ENCODE measurements at places on chromosomes 7 and 10.

- DNase-seq: no peak
Measured at GRCh38 chr10:104052431-104052830, 33.2 kb downstream of the COL17A1 start.

DNA sequence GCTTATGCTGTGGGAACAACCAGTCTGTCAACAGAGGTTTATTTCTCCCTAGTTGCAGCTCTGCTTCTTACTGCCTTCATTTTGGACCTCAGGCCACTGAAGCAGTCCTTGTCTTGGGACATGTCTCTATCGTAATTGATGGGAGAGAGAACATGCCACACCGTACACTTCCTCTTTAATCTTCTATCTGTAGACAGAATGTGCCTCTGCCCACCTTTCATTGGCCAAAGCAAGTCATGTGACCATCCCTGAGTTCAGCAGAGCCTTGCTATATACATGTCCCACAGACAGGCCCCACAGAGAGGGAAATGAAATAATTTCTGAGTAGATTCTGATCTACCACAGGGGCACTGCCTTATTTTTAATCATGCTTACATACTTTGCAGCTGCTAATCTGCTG lies 98.0 kb downstream of the KCND2 start:
- DNase-seq: no peak

DNA sequence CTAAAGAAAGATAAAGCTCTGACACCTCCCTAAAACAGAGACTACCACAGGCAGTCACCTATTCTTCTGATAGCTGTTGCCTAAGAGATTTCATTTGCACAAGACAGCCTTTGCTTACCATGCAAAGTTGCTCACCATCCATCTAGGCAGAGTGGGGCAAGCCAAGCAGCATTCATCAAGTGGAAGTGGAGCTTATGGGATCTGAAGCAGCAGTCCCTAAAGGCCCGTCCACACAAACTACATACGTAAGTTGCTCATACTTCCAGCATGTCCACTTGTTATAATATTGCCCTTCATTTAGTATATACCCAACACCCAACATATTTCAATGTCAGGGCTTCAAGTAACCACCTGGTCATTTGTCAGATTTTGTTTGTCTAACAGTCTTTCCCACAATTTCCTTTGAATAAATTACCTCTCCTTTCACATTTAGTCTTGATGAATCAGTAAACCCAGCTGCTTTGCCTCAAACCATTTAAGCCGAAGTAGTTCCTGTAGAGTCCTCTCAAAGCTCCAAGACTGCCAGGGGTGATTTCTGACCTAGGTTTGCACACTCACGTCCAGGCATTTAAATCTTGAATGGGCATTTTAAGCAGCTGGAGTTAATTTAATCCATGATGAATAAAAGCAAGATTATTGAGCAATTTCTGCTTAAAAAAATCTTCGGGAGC lies 67.9 kb downstream of the ATAD1 start:
- no peak for DNase-seq

- no peak for DNase-seq
Measured at GRCh38 chr10:70590655-70591416, 11.7 kb downstream of the PRF1 start.

DNA sequence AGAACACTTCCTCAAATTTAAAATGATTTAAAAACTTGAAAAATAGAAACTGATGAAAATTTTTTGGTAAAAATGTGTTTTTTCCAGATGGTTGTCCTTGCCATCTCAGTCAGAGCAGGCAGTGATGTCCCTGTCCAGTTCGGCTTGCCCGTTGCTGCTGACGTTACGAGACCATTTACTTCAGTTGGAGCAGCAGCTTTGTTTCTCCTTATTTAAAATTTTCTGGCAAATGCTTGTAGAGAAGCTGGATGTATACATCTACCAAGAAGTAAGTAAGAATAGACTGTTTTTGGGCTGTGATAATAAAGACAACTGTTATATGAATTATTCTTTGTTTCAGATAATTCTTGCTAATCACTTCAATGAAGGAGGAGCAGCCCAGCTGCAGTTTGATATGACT lies 16.1 kb downstream of the EFCAB10 start:
- DNase-seq: no peak

DNA sequence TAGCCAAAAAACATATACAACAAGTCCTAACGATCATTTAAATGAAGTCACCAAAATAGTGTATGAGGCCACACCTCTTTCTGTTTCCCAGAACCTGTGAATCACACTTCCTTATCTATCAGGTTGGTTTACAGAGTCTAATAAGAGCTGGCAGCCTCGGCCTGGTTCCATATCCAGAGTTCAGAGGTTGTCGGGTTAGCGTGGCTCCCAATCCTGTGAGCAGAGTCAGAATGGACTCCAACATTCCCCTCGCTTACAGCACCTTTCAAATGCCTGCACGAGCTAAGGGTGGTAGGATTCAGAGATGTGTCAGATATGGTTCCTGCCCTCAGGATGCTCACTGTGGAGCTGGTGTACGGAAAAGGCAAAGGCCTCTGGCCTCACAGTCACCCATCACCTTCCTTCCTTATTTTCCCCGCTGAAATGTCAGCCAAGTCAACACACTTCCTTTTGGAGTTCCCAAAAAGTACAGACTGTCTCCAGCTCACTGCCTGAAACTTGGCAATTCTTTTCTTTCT lies 6.0 kb downstream of the IL15RA start:
- DNase-seq: no peak

DNA sequence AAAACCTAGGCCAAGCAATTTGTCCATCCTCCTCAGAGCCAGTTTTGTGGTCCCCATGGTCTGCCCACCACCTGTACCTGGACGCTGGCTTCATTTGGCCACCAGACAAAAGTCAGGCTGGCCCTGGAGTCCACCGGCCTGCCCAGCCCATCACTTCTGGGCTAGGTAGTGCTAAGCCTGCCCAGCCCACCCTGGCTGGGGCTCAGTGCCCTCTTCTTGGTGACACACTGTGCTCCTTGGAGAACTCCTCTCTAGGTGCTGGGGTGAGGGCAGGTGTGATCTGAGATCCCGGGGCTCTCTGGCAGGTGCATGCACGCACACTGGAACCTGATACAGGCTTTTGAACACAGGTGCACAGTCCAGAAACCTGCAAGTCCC lies 1.1 kb downstream of the AIFM2 start:
- no peak for DNase-seq

GRCh38 chr7:2719007-2719406 lies 31.0 kb downstream of the AMZ1 start:
- no peak for DNase-seq

DNA sequence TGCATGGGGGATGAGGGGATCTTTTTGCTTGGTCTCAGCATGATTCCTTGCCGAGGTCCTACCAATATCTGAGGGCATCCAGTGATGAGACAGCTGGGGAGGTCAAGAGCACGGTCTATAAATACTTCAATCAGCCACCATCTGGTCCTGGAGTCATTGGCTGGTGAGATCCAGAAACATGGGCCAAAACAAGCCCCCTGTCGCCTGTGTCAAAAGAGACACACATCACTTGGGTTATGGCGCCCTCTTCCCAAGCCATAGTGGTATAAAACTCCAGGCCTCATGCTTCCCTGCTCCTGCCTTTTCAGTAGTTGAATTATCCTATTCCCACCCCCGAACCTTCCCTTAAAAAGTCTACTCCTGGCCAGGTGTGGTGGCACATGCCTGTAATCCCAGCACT lies 60.9 kb downstream of the SLC35B4 start:
- DNase-seq: no peak

DNA sequence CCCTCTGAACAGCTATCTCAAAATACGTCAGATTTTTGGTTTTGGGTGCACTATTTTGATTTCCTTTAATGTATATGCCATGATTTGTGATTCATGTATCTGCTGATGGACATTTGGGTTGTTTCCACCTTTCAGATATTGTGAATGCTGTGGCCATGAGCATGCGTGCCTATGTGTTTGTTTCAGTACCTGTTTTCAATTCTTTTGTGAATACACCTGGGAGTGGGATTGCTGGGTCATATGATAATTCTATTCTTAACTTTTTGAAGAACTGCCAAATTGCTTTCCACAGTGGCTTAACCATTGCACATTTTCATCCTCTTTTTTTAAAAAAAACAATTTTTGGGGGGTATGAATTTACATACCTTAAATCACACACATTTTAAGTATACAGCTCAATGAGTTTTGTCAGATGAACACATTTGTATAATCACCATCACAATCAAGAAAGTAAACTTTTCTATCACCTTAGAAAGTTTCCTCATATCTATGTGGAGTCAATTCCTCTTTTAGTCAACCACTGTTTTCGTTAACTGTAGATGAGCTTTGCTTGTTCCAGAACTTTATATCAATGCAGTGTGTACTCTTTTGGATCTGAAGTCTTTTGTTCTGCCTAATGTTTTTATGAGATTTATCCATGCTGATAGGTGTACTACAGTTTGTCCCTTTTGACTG lies 36.9 kb downstream of the CYP26A1 start:
- DNase-seq: no peak

DNA sequence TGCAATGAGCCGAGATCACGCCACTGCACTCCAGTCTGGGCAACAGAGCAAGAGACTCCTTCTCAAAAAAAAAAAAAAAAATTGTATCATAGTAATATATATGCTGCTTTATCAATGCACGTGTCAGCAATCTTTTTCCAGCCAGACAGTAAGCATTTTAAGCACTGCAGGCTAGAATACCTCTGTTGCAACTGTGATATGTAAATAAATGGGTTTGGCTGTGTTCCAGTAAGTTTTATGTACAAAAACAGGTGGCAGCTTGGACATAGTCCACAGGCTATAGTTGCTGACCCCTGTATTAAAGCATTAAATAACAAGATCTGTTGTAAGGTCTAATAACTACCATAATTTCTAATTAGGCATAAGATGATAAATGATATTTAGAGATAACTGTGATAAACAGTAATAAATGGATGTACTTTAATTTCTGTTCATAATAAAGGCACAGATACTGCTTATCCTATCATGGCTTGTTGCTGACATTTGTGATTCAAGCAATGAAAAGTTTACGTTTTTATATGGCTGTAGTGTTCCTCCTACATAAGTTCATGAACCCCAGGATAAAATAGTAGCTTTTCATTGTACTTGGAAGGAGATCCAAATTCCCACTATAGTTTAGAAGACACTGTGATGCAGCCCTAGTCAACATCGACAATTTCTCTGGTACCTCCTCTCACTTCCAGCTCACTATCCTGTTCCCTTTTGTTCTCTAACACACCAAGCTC lies 161.4 kb downstream of the ELMO1 start:
- no peak for DNase-seq

DNA sequence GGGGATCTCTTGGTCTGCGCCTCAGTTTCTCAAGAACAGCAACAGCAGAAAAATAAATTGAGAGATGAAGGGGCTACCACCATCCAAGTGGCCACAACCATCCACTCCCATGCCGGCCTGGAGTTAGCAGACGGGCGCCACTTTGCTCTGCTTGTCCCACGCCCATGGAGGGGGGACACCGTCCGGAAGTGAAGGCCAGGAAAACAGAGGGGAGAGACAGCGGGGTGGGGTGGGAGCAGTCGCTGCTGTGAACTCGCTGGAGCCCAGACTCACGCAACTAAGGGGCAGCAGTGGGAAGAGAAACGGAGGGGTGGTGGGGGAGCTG lies 135.4 kb downstream of the KIF20B start:
- DNase-seq: no peak

All from esophagus squamous epithelium (tissue), 5 donors.